Kidney (tissue), 22 donors: ENCODE measurements at places on chromosomes 5 and 9. TPM values are rescaled to one million over a fixed set of nuclear protein-coding genes. Genes with fewer than 3 reads are reported as not detected.
A peak's percentile ranks its signal among the peaks of the same experiment; 100 is the strongest.

GRCh38 chr5:59236986-59237385, 654.1 kb downstream of the RAB3C start:
- H3K27ac ChIP-seq: no peak overlapping the region
- no peaks in the 10 kb centered on the region for H3K4me1 ChIP-seq
- DNase-seq: no peak
- no peaks in the 10 kb centered on the region for H3K36me3 ChIP-seq

DNA sequence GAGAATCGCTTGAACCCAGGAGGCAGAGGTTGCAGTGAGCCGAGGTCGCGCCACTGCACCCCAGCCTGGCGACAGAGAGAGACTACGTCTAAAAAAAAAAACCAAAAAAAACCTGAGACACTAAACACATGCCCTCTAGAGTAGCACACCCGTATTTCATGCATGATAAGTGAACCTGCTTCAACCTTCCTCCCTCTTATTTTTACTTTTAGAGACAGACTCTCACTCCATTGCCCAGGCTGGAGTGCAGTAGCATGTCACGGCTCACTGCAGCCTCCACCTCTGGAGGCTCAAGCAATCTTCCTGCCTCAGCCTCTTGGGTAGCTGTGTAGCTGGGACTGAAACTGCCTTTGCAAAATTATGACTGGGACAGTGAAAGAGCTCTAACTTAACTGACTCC, 17.6 kb upstream of the NANS start:
- H3K27me3 ChIP-seq: no peaks in the 10 kb centered on the region
- no peak overlapping the region for H3K4me3 ChIP-seq
- H3K27ac ChIP-seq: no peak overlapping the region
- H3K36me3 ChIP-seq: no peaks in the 10 kb centered on the region

- H3K4me1 ChIP-seq: no peaks in the 10 kb centered on the region
- no peak for DNase-seq
- no peak overlapping the region for H3K4me3 ChIP-seq
Measured at GRCh38 chr5:124444147-124444775, 302.2 kb downstream of the ZNF608 start.

- H3K36me3 ChIP-seq: no peaks in the 10 kb centered on the region
- H3K27ac ChIP-seq: peak overlapping the region; percentile 65
- peaks cover 45% of the 10 kb centered on the region for H3K4me1 ChIP-seq
- H3K27me3 ChIP-seq: no peaks in the 10 kb centered on the region
- no peak overlapping the region for H3K4me3 ChIP-seq
- DNase-seq: no peak
Measured at GRCh38 chr9:127537014-127537413, 75.1 kb upstream of the STXBP1 start.

DNA sequence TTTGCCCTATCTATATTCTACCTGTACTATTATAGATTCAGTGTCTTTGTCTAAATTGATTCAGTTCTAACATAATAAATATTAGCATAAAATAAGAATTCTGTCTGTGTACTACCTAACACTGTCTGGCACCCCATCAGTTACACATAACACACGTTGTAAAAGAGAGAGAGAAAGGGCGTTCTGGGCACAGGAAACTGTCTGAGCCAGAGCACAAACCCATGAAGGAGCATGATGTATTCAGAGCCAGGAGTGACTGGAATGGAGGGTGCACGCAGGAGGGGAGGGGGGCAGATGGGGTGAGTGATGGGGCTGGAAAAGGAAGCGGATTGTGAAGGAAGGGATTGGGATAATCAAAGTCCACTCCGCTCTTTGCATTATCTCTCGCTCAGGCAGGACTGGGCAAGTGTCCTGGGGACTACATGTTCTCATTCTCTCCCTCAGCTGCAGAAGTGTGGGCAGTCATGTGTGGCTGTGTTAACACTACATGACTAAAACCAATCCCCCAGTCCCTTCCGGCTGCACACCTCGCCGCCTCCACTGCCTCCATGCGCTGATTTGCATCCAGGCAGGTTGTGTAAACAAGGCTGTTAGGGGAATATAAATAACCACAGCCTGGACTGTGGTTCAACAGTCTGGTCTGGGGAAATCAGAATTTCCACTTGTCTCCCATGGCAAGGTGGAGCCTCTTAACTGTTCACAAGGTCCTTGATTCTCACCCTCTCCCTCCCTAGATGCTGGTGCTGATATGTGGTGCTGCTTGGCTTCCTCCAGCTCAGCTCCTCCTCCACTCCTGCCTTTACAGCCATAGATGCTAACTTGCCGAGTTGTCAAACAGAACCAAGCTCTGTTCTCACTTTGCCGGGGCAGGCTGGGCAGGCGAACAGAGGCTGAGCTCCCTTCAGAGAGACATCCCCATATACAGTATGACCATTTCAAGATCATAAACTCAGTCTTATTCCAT, 367.5 kb upstream of the BRINP1 start:
- H3K4me1 ChIP-seq: no peaks in the 10 kb centered on the region
- no peak overlapping the region for H3K27ac ChIP-seq
- no peaks in the 10 kb centered on the region for H3K27me3 ChIP-seq
- peak; percentile 83 for DNase-seq
- H3K4me3 ChIP-seq: no peak overlapping the region

DNA sequence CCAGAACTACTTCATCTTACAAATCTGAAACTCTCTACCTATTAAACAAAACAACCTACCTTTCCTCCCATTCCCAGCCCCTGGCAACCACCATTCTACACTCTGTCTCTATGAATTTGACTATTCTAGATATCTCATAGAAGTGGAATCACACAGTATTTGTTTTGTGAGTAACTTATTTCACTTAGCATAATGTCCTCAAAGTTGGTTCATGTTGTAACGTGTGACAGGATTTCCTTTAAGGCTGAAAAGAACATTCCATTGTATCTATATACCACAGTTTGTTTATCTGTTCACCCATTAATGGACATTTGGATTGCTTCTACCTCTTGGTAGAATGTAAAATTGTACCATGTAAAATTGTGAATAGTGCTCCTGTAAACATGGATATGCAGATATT, 70.1 kb upstream of the NXNL2 start:
- no peaks in the 10 kb centered on the region for H3K27me3 ChIP-seq
- H3K4me3 ChIP-seq: no peak overlapping the region
- H3K36me3 ChIP-seq: peaks cover 6% of the 10 kb centered on the region
- no peak overlapping the region for H3K27ac ChIP-seq
- DNase-seq: no peak

- H3K36me3 ChIP-seq: peaks cover 4% of the 10 kb centered on the region
- no peaks in the 10 kb centered on the region for H3K27me3 ChIP-seq
- H3K4me3 ChIP-seq: no peak overlapping the region
- no peak for DNase-seq
- H3K4me1 ChIP-seq: peaks cover 19% of the 10 kb centered on the region
Measured at GRCh38 chr9:136538599-136539426, 7.0 kb downstream of the NOTCH1 start.

Gene DMRT3
- not detected for total RNA-seq

- H3K4me3 ChIP-seq: no peak overlapping the region
- H3K27me3 ChIP-seq: no peaks in the 10 kb centered on the region
- H3K4me1 ChIP-seq: peaks cover 21% of the 10 kb centered on the region
- peak overlapping the region; percentile 45 for H3K27ac ChIP-seq
- H3K36me3 ChIP-seq: no peaks in the 10 kb centered on the region
Measured at GRCh38 chr9:37928552-37929430, 24.9 kb upstream of the SLC25A51 start.

DNA sequence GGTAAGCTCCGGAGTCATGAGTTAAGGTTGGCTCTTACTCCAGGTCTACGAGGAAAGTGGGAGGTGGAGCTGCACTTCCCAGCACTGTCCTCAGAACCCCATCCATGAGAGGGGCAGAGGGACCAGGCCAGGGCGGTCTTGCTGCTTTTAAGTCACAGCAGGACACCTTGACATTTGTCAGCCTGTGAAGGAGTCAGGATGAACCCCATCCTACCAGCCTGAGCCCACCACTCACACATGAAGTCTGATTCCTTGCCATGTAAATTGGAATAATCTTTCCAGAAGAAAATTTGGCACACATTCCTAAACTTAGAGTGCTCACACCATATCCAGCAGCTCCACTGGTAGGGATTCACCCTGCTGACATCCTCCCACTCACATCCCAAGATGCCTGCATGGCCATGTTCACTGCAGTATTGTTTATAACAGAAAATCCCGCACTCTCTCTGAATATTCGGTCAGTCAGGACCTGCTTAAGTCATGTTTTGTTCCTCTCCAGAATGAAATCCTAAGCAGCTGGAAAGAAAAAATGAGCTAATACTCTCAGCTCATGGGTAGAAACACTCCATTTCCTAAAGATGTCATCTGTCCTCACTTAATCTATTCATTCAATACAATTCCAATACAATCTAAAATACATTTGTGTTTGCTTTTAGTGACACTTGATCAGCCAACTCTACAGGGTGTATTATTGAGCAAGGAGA, 79.3 kb upstream of the COL5A1 start:
- no peaks in the 10 kb centered on the region for H3K27me3 ChIP-seq
- H3K36me3 ChIP-seq: no peaks in the 10 kb centered on the region
- H3K4me1 ChIP-seq: no peaks in the 10 kb centered on the region
- no peak overlapping the region for H3K27ac ChIP-seq

Gene RNF180
- total RNA-seq: 23.0 TPM

- H3K27ac ChIP-seq: no peak overlapping the region
- H3K4me1 ChIP-seq: no peaks in the 10 kb centered on the region
- no peak overlapping the region for H3K4me3 ChIP-seq
- peaks cover 2% of the 10 kb centered on the region for H3K27me3 ChIP-seq
Measured at GRCh38 chr9:34521406-34522045, 1.3 kb downstream of the ENHO start.

Gene TOR1A
- total RNA-seq: 29.2 TPM

DNA sequence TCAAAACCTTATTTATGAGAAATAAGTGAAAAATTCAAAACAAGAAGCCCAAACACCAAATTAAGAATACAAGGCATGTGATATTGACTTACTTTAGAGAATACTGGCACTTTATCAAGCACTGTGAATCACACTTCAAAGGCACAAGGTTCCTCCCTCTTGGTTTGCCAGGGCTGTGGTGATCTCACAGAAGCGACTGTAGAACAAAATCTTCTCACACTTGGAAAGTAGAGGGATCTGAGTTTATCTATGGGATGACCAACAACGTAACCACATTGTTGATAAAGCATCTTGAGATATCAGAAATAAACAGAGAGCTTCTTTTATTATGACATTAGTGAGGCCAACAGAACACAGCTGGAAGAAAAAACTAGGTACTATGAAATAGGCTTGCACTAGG, 295.9 kb downstream of the NFIB start:
- DNase-seq: no peak
- H3K4me3 ChIP-seq: no peak overlapping the region
- no peaks in the 10 kb centered on the region for H3K4me1 ChIP-seq
- no peaks in the 10 kb centered on the region for H3K36me3 ChIP-seq
- H3K27ac ChIP-seq: no peak overlapping the region

GRCh38 chr9:78592811-78593210, 295.9 kb downstream of the PSAT1 start:
- H3K4me1 ChIP-seq: no peaks in the 10 kb centered on the region
- H3K4me3 ChIP-seq: no peak overlapping the region
- no peak for DNase-seq
- H3K36me3 ChIP-seq: no peaks in the 10 kb centered on the region
- H3K27me3 ChIP-seq: no peaks in the 10 kb centered on the region
